ENCODE measurements at places on chromosomes 12 and 14.

GRCh38 chr12:78540606-78541336 lies 323.8 kb upstream of the SYT1 start:
- no peak for DNase-seq

GRCh38 chr12:53751336-53752191 lies at the start of gene CISTR:
Gene CISTR, minus strand, starts transcription at chr12:53751979.
- no peak for DNase-seq

GRCh38 chr12:102436867-102437266 lies 43.5 kb downstream of the IGF1 start:
- DNase-seq = no peak

- DNase-seq = no peak
These were observed 100.1 kb downstream of the PIK3C2G start for GRCh38 chr12:18361433-18361832.

DNA sequence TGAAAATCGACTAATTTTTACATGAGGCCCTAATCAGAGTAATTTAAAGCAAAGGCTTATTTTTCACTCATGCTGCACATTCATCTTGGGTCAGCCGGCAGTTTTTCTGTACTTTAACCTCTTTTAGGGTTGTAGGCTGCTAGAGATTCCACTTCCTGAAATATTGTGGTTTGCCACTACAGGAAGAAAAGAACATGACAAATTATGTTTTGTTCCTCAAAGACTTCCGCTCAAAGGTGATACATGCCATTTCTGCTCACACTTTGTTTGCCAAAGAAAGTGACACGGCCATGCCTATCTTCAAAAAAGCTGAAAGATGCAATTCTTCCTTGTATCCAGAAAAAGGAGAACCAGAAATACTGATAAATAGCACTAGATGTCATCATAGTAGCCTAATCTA lies 183.4 kb upstream of the PPFIA2 start:
- no peak for DNase-seq

GRCh38 chr12:119710374-119710964 lies 42.5 kb downstream of the PRKAB1 start:
- DNase-seq = no peak

DNA sequence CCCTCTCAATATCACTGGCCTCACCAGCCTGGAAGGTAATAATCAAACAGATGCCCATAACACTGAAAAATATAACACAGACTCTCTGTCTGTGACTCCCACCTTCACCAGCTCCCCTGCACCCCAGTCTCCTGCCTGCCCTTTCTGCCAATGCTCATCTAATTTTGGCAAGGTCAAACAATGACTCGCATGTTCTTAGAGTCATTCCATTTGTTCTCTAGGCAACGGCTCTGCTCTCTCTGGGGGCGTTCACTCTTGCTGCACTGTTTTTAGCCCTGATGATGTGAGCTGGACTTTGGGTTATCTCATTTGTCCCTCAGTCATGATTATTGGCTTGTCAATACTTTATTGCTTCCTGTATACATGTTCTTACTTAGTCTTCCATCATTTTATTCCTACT lies 691.8 kb downstream of the FLRT2 start:
- DNase-seq = no peak

GRCh38 chr14:57493467-57494181 lies at the start of gene CCDC198:
Gene CCDC198, minus strand, starts transcription at chr14:57493857. Its CDS starts 142 bp downstream, at chr14:57493715.
- DNase-seq = no peak

DNA sequence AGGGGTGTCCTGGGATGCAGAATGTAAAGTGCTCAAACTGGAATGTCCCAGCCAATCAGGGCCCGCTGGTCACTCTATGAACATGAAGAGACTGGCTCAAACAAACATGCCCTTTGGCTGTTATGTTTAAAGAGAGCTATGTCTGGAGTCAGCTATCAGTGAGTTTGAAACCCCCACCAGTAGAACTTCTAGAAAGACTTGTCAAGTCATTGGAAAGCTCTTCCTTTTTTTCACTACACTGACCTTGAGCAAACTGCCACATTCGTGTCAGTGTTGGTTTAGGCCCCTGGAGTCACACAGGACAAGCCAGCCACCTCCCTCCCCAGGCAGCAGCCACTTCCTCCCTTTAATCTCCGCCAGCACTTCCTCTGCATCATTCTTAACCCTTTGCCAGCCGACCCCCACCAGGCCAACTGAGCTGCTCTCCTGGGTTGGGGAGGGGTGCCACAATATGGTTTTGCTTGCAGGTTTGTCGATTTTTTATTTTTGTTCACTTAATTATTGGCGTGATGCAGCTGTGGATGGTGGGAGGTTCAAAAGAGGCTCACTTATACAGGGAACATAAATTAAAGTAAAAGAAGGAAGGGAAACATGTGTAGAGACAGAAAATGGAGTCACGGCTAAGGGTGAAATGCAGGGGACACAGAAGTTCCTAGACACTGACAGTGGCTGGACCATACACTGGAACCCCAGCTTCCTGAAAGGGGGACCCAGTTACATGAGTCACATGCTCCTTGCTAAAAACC lies 25.3 kb downstream of the CMKLR1 start:
- no peak for DNase-seq

GRCh38 chr12:29286081-29286790 lies 94.7 kb downstream of the ERGIC2 start:
- DNase-seq = no peak

DNA sequence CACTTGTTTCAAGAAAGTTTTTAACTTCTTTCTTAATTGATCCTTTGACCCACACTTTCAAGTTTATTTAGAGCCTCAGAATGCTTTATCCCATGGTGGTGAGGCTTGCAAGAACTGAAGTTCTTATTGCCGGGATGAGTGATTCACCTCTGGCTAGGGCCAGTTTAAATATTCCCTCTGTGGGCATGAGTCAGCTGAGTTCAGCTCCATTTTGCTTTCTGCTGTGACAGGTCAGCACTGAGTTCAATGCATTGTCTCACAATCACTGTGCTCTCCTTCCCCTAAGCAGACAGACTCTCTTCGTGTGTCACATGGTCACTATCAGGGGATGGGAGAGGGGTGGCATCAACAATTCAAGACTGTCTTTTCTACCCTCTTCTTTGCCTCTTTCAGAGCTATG lies 514.6 kb upstream of the FBXO33 start:
- DNase-seq = no peak

GRCh38 chr14:90467501-90467900 lies 70.7 kb downstream of the CALM1 start:
- DNase-seq = no peak

DNA sequence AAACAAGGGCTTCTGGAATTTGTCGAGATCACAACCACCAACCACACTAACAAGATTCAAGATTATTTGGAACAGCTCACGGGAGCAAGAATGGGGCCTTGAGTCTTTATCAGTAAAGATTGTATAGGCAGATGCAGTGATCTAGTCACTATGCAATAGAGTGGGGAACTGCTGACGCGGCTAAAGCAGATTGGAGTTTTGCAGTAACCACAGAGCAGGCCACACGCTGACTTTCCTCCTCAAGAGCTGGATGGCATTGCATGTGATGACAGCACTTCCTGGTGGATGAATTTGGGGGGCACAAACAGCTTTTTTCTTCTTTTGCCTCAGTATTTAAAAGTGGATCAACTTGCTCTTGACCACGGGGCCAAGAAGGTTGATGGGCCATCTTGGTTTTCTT lies 46.0 kb downstream of the KCNK13 start:
- DNase-seq = no peak

DNA sequence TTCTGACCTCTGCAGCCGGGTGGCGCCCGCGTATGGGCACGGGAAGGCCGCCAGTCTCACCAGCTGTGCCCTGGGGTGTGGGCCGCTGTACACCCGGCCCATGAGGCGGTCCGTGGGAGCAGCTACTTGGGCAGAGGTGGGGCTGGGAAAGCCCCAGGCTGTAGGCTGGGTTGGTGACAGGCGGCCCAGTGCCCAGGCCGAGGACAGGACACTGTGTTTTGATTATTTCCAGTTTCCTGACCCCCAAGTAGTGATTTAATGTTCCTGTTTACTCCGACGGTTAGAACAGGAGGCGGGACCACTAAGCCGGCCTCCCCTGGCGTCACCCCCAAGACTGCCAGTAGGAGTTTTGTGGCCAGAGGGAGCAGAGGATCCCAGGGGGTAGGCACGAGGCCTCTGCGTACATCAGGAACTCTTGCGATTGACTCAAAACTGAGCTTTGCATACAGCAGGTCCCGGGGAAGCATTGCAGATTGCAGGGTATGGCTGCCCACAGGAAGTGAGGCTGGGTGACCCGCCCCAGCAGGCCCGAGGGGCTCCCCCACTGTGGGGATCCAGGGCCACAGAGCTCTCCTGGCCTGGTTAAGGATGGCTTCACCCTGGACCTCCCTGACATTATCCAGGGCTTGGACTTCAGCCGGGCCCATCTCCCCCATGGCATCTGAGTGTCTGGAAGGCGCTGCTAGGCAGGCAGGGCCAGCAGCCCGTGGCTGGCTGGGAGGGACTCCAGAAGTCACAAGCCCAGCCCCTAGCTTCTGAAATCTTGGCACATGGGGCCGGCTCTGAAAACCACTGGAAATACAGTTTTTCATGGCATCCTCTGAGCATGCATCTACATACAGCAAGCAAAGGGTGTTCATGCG lies 42.5 kb upstream of the DIO3 start:
- no peak for DNase-seq

DNA sequence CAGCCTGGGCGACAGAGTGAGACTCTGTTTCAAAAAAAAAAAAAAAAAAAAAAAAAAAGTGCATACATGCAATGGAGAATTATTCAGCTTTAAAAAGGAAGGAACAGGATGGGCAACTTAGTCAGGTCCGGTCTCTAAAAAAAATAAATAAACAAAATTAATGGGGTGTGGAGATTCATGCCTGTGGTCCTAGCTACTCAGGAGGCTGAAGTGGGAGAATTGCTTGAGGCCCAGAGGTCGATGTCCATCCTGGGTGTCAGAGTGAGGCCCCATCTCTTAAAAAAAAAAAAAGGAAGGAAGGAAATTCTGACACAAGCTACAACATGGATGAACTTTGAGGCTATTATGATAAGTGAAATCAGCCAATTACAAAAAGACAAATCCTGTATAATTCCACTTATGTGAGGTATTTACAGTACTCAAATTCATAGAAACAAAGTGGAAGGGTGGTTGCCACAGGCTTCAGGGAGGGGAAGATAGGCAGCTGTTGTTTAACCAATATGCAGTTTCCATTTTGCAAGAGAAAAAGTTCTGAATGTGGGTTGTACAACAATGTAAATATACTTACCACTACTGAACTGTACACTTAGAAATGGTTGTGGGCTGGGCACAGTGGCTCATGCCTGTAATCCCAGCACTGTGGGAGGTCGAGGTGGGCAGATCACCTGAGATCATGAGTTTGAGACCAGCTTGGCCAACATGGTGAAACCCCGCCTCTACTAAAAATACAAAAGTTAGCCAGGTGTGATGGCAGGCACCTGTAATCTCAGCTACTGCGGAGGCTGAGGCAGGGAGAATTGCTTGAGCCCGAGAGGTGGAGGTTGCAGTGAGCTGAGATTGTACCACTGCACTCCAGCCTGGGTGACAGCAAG lies 12.3 kb upstream of the APOF start:
- DNase-seq = no peak

DNA sequence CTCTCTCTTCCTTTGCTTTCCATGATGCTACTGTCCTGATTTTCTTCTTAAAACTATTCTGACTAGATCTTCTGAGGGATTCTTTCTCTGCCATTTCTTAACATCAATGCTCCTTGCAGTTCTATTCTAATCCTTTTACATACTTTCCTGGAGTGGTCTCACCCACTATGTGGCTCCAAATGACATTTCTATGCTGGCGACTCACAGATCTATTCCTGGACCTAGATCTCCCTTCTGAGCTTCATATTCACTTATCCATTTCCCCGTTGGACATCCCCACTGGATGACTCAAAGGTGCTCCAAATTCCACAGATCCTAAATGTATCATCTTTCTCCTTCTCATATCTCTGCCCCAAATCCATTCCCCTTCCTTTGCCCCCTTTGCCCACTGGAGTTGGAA lies 4.1 kb downstream of the TEP1 start:
- no peak for DNase-seq

GRCh38 chr12:65882486-65882885 lies 58.2 kb downstream of the HMGA2 start:
- no peak for DNase-seq

DNA sequence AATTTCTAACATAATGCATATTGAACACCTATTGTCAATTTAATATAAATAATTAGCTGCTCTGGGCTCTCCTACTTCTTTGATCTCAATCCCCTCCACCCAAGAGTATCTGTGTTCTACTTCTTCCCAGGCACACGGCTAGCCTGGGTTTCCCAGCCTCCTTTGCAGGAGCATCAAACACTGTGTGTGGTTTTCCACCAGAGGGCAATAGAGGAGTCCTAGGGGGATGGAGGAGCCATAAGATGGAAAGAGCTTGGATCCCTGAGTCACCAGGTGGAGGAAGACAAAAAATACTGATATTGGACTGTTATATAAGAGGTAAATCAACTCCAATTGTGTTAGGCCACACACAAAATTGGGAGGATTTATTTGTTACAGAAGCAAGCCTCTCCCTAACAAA lies 333.7 kb downstream of the GLT1D1 start:
- DNase-seq = no peak

DNA sequence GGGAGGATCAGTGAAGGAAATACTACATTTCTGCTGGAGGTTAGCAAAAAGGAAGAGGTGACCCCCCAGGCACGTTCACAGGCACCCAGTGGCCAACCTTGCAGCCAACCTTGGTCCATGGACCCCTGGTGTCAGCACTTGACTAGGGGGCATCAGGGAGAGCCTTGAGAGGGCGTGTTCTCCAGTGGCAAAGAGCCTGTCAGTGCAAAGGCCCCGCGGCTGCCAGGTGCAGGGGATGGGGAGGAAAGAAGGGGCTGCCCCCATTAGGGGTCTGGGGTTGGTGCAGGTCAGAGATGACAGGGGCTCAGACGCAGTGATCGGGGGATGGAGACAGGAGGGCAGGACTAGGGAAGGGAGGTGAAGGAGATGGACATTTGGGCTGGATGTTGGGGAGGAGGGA lies 22.7 kb upstream of the ULK1 start:
- DNase-seq = no peak

GRCh38 chr14:69819607-69820006 lies 22.6 kb upstream of the SLC10A1 start:
- no peak for DNase-seq

- no peak for DNase-seq
These were observed 36.6 kb upstream of the OR5AU1 start for GRCh38 chr14:21192447-21192822.

DNA sequence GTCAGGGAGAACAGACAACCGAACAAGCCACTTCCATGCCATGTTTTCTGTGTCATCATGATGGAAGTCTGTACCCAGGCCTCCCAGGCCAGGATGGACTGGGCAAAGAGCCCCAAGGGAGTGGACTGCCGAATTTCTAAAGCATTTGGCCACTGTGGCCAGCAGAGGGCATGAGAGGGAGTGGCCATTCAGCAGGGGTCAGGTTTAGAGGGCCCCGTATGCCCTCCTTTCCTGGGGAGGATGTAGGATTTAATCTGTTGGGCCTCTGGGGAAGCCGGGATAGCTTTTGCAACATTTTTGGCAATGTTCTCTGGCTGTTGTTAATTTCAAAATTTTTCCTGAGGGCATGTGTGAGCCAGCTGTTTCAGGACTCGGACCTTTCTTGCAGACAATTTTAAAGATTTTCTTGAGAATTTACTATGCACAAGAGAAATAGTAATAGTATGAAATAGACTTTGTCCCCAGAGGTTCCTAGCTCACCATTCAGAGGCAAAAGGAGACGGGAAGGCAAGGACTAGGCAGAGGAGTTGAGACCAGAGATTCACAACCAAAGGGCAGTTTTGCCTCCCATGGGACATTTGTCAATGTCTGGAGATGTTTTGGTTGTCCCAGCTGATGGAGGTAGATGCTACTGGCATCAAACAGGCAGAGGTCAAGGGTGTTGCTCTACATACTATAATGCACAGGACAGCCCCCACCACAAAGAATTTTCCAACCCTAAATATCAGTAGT lies 18.0 kb downstream of the ACACB start:
- no peak for DNase-seq

- DNase-seq = no peak
These were observed 175.5 kb downstream of the TMTC2 start for GRCh38 chr12:82862069-82862841.

- no peak for DNase-seq
These were observed 312.9 kb downstream of the ITPR2 start for GRCh38 chr12:26520109-26520508.
